ENCODE measurements at places on chromosomes 3 and 15.

- DNase-seq, result no peak
These were observed 339.7 kb downstream of the NLGN1 start for GRCh38 chr3:173737167-173737808.

DNA sequence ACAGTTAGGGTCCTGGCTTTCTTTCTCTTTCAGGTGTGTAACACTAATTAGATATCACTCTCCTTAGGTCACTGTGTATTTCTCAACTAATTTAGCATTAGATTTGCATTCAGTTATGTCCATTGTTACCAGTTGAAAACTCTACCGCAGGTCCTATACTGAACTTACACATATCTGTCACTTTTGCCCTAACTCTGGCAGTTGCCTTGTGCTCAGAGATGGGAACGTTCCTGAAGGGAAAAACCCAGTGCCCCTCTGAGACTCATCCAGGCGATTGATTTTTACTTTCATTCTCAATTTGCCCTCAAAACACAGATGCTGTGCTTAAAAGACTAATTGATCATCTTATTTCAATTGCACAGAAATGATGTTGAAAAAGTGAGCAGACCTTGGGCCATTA lies 249.1 kb downstream of the ALCAM start:
- DNase-seq, result no peak

GRCh38 chr3:94251566-94251965 lies 188.7 kb downstream of the NSUN3 start:
- no peak for DNase-seq

GRCh38 chr15:49902685-49903501 lies 216.1 kb downstream of the ATP8B4 start:
- no peak for DNase-seq

GRCh38 chr15:69099941-69100340 lies 60.5 kb upstream of the GLCE start:
- DNase-seq, result no peak
